H4 (cell line): ENCODE measurements at places on chromosomes 4 and X. TPM values are rescaled to one million over a fixed set of nuclear protein-coding genes. Genes with fewer than 3 reads are reported as not detected.

DNA sequence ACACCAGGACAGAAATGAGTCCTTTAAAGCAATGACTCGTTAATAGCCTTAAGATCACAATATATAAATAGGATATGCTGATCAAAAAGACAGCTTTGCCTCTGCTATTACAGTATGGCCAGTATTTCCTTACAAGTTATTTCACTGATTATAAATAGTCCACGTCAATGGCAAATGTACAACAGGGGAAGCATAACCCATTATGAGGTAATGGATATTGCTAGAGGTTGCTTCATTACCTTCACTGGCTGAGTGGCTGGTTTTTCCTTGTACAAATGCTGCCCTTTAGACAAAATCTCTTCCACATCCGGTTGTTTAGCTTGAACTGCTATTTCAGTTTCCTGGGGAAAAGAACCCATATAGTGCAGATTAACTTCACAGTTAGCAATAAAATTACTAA is 764.6 kb upstream of the FTHL17 start:
- peak; percentile 4 for DNase-seq

GRCh38 chrX:18983666-18984380 is at the start of gene PHKA2:
Gene PHKA2, minus strand, starts transcription at chrX:18984114. Its CDS starts 182 bp downstream, at chrX:18983932.
- DNase-seq: peak; percentile 25

The PAGE2 gene
- 0.48 TPM in 1 of 2 replicates, not detected in the other for total RNA-seq

DNA sequence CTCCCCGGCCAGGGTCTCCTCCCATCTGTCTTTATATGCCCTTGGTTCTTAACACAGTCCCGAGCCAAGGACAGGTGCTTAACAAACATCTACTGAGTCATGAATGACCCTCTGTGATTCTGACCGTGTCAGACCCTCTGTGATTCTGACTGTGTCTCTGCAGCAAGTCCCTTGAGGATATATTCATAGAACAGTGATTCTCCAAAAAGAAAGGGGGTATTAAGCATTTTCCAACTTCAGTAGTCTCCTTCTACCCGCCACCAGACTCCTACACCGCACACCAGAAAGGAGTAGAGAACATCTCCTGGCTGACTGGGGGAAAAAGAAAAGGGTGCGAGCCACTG is 13.6 kb downstream of the ACSL1 start:
- DNase-seq: no peak

The CLCN5 gene
- 2.4 and 3.6 TPM in 2 replicates for total RNA-seq

DNA sequence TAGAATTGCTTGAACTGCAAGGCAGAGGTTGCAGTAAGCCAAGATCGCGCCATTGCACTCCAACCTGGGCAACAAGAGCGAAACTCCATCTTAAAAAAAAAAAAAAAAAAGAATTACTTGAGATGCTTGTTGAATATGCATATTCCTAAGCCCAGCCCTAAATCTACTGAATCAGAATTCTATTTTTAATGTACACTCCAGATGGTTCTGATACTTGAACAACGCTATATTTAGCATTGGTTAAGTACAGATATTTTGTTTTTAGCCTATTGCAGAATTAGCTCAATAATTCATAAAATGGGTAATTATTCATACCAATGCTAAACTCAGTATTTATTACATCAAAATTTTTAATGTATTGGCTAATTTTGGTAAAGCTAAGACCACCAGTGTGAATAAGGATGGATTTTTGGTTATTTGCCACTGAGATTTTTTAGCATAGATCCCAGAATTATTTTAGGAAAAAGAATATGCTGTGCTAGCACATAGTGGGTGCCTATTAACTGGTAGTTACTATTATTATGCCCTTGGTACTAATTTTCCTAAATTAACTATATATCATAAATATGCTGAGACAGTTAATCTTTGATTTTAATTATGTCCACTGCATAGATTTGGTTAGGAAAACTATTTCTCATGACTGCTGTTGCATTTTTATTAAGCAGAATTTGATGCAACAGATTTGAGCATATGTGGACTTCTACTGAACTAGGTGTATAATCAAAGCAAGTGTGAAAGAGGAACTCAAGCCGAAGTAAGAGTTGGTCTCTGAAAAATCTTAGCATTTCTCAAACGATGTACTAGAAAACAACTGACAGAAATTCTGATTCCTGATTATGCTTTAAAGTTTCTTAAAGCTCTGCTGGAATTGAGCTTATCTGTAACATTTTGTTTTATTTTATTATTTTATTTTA is 9.2 kb downstream of the AREG start:
- no peak for DNase-seq

The HSFX3 gene
- total RNA-seq: not detected in 2 replicates

DNA sequence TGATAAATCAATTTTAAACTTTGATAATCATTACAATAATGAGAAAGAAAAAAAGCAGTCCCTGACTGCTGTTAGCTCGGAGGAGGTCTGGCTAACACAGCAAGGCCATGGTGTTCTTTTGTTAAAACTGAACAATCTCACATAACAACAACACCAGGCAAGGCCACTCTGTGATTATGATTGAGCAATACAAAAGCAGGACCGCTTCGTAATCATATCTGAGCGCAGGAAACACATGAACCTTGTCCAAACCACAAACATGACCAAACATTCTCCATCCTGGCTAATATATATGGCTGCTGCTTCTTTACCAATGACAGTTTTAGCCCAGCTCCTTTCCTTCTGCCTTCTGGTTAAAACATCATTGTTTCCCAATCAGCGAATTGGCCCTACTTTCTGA is 76.8 kb upstream of the DDX53 start:
- DNase-seq: peak; percentile 75

GRCh38 chrX:27619459-27619858 is 29.3 kb downstream of the DCAF8L2 start:
- DNase-seq: no peak

- DNase-seq: no peak
Measured at GRCh38 chr4:67581208-67581857, 22.8 kb downstream of the STAP1 start.

DNA sequence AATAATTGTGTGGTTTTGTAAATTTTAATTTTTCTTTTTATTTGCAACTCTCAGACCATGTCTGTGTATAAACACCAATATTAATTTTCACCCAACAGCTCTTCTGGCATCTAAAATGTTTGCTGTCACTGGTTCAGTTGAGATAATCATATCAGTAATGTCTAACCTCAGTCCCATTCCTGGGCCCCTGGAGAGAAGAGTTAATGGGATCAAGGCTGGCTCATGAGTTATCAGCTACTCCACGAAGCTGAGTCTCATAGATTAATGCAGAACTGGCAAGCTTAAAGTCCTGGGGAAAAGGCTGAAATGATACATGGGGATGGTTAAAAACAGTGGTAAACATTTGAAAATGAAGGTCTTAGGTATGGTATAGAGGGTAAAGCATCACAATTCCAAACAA is 28.4 kb upstream of the TSPAN5 start:
- DNase-seq: no peak

GRCh38 chr4:115292320-115293092 is 179.1 kb upstream of the NDST4 start:
- DNase-seq: no peak

- no peak for DNase-seq
Measured at GRCh38 chr4:120144041-120144440, 77.4 kb upstream of the MAD2L1 start.

The RENBP gene
- 0.10 TPM in 1 of 2 replicates, not detected in the other for total RNA-seq

DNA sequence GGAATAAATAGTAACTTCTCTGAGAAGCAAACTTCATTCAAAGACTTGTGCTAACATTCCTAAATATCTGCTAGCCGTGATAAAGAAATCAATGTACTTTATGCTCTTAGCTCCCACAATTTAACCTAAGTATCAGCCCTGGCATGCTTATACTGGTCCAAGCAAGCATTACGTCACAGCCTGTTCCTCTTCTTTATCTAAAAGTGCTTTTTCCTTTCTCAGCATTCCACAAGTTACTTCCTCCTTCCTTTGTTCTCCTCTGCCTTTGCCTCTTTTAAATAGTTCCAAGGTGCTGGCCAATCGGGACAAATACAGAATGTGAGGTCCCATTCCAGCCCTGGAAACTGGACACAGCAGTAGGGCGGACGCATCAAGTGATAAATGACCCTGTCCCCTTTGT is 249.6 kb downstream of the DHRSX start:
- no peak for DNase-seq
